Stimulated activated CD4-positive, alpha-beta T cell treated with anti-CD3 and anti-CD28 coated beads, Interleukin-4, amount 100 ng/mL, for 24 hours (primary cell): ENCODE measurements at places on chromosomes 3 and 15.

- no peak for DNase-seq
Measured at GRCh38 chr15:67855842-67856241, 16.0 kb upstream of the RNU6-1 start.

GRCh38 chr15:57259568-57260040 lies 116.7 kb upstream of the CGNL1 start:
- no peak for DNase-seq

DNA sequence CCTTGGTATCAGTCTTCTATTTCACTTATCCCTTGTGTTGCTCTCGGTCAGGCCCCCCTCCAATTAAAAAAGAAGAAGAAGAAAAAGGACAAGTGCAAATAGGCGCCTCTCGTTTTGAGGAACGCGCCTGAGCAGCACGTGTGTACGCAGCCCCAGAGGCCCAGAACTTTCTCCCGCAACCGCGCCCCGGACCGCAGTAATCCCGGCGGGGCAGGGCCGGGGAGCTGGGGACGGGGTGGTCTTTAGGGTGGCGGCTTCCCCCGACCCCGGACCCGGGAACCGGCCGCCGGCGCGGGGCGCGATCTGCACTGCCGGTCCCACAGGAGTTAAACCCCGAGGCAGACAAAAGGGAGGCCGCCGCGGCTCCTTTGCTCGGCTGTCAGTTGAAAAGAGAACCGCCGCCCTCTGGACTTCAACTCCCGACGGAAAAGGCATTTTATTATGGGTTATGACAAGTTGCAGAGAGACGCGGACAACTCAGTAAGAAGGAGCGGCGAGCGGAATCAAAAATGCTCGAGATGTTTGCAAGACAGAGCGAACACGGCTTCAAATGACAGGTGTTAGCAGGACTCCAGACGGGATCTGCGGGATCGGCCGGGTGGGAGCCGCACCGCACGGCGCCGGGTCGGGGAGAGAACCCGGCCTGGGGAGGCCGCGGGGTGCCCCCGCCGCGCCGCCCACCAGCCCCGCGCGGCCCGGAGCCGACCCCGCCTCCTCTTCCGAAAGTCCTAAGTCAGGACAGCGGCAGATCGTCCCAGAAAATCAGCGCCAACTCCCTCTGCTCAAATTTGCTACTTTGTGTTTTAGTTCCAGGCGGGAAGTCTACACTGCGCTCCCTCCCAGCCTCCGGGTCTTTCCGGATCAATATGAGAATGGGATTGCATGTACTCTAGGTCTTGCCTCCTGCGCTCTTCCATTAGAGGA lies 79.0 kb downstream of the NR2F2 start:
- DNase-seq = no peak

GRCh38 chr3:65439641-65440284 lies 599.0 kb downstream of the MAGI1 start:
- no peak for DNase-seq

DNA sequence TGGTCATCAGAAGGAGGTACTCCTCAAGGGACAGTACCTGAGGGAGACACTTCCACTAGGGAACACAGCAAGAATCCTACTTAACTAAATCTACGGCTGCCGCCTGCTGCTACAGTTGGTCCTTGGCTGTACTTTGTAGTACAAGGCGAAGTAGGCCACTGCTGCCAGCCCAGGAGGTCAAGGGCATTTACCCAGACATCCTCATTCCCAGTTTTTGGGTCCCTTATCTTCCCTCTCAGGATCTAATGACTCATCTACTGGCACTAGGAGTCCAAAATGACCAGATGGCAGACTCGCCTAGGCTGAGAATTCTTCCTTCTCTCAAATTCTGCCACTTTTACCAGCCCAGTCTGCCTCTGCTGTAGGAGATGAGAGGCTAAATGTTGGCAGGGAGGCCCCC lies 27.1 kb upstream of the LAMP3 start:
- no peak for DNase-seq

DNA sequence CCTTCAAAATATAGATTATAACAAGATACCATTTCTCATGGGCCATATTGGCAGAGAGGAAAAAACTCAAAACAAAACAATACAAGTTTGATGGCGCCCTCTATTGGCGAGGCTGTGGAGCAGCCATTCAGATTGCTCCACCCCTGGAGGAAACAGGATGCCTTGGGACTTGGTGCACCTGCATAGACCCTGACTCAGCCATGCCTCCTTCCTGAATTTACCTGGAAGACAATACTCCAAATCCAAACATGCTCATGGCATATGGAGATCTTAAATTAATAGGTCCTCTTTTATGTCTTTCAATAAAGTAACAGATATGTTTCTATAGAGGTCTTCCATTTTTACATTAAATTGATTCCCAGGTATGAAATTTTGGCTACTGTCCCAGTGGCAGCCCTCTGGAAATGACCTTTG lies 90.0 kb downstream of the APBA2 start:
- peak; percentile 78 for DNase-seq

DNA sequence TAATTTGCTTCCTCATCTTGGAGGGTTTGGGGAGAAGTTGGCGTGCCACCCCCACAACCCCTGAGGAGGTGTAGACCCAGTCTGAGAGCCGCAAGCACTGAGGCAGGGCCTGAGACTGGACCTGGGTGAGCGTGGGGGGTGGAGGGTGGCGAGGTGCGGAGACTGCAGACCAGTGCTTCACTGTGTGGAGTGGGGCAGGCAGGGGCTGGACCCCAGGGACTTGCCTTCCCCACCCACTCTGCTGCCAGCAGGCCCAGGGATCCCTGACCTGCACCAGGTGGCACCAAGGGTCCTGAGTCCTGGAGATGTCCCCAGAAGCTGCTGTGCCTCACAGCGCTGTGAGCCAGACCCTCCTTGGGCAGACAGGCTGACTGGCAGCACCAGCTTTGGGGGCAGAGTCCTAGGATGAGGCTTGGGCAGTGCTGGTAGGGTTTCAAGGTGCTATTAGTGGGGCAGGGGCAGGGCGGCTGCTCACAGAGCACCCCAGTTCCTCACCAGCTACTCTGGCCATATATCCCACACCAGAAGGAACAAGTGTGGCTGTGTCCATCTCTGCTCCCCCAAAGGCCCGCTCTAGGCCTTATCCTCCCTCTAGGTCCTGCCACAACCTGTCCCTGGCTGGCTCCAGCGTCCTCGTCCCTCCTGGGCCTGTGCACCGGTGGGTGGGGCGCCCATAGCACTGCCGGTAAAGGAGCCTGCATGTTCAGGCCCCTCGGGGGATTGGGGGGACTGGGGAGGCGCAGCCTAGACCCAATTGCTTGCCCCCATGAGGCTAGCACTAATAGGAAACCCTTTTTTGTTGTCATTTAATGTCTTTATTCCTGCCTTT lies 11.8 kb downstream of the ZBTB47 start:
- DNase-seq = no peak

DNA sequence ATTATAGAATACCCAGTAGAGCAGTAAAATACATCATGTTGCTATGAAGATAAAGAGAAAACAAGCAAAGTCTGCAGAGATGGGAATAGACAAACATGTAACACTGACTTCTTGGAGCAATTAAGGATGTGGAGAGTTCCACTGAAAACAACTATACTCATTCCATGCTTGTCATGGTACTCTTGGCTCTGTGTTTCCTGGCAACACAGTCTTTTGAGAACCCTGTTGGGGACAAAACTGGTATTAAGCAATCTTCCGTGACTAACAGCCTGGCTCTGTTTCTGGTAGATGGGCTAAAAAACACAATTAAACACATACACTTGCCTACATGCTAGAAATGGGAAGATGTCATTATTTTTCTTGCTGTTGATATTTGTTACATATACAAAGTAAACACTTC lies 1212.3 kb upstream of the GBE1 start:
- DNase-seq = no peak

DNA sequence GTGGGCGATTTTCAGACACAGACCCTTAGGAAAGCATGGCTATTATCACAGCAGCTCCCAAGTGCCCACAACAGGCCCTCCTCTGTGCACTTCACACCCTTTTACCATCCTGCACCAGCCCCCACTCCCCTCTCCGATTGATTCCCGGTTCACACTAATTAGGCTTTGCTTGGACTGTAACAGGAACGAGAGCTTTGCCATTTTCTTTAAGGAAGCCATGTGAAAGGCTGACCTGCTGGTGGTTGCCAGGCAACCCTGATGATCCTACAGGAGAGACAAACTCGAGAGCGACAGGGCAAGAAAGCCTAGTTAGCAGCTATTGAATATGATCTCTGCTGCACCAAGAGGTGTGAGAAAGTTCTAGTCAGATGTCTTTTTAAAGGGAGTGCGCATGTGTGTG lies 28.2 kb upstream of the DET1 start:
- no peak for DNase-seq

DNA sequence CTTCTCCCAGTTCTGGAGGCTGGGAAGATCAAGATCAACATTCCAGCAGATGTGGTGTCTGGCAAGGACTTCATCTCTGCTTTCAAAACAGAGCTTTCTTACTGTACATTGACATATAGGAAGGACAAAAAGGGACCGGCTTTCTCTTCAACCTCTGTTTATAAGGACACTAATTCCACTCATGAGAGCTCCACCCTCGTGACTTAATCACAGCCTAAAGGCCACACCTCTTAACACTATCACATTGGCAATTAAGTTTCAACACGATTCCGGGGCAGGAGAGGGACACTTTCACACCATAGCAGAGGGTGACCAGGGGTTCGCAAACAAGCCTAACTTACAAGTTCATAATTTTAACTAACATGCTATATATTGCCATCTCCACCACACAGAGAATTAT lies 231.5 kb downstream of the MAGI1 start:
- no peak for DNase-seq

DNA sequence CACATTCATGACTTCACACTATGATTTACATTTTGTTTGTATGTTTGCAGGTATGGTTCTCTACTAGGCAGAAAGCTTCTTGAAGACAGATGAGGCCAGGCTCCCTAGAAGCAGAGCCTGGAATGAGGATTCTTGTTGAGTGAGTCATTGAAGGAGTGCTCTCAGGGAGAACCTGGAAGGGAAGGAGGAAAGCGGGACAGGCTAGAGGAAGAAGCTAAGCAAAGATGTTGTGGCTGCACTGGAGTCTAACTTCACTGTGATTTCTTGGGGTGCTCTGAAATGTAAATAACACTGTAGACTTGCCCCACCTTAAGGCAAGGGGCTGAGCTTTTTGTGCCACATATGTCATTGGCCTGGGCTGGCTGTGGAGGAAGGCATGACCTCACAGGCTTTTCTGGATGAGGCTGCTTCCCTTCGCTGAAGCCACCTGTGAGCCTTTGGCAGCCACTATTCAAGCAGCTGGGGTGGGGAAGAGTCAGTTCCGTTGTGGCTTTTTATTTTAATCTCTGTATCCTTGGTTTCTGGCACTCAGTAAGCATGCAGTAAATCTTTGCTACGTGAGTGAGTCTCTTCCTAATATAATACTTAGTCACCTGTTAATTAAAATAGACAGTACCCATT lies 307.3 kb downstream of the SV2B start:
- DNase-seq = no peak

DNA sequence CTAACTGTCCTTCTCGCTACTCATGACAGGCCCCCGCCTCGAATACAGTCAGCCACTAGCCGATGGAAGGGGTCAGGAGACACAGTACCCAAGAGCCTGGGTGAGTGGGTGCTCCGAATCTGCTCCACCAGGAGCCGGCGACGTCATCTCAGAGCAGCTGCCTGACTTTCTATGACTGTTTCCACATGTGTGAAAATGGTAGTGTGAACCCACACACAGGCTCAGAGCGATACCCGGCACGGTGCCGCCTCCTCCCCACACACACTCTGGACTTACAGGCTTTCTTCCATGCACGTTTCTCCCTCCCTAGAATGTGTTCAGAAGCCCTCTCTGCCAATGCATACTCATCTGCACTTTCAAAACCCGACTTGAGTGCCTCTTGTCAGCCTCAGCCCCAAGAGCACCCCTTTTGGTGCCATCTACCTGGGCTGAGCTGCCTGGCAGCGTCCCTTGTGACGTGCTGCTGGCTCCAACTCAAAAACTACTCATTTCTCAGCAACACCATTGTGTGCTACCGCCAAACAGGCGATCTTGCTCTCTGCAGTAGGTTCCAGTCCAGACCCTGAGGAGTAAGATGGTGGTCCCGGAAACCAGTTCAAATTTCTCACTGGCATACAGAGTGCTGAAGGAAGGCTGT lies 29.7 kb downstream of the VGLL4 start:
- no peak for DNase-seq

GRCh38 chr3:17709236-17709810 lies 33.1 kb downstream of the TBC1D5 start:
- no peak for DNase-seq

- DNase-seq = no peak
Measured at GRCh38 chr3:174776123-174776522, 83.0 kb upstream of the NAALADL2 start.

DNA sequence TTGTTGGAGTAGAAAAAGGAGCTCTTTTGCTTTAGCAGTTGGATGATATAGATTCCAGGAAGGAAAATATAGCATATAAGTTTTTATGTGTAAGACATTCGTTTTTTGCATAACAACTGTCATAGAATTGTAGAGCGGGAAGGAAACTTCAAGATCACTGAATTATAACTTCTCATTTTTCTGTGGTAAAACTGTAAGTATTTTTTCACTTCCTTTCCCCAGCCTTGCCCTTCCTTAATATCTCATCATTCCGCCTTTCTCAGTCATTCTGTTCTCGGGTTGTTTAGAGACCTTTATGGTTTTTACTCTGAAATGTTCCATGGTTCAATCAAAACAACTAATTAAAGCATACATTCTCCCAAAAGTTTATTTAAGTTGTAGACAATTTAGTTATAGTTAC lies 1.1 kb downstream of the EAF2 start:
- no peak for DNase-seq

GRCh38 chr15:65991721-65992483 lies 122.6 kb downstream of the RAB11A start:
- DNase-seq = no peak

- no peak for DNase-seq
Measured at GRCh38 chr3:21962456-21962855, 211.4 kb upstream of the ZNF385D start.

- no peak for DNase-seq
Measured at GRCh38 chr3:179630753-179631451, 21.9 kb upstream of the USP13 start.

GRCh38 chr3:188001093-188001492 lies 152.9 kb upstream of the LPP start:
- no peak for DNase-seq

GRCh38 chr3:171446801-171447578 lies 13.2 kb downstream of the TNIK start:
- no peak for DNase-seq

- DNase-seq = peak; percentile 18
Measured at GRCh38 chr15:68829068-68829467, 8.4 kb upstream of the ANP32A start.

DNA sequence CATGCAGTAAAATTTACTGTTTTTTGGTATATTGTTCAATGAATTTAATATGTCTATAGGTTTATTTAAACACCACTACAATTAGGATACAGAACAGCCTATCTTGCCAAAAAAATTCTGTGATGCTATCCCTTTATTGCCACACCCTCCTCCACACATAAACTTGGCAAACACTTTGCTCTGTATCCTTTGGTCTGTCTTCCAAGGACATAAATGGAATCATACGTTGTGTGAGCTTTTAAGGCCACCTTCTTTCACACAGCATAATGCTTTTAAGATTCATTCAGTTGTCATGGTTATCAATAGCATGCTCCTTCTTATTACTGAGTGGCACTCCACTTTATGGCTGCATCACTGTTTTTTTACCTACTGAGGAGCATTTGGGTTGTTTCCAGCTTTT lies 71.5 kb downstream of the CERS3 start:
- DNase-seq = no peak

GRCh38 chr3:120173056-120173675 lies 78.9 kb upstream of the GSK3B start:
- DNase-seq = no peak

GRCh38 chr3:9909221-9910013 lies 6.8 kb downstream of the IL17RE start:
- peak; percentile 54 for DNase-seq

GRCh38 chr3:46433841-46434240 lies 26.8 kb downstream of the CCRL2 start:
- DNase-seq = no peak
